ENCODE measurements at places on chromosomes 3 and 15.

DNA sequence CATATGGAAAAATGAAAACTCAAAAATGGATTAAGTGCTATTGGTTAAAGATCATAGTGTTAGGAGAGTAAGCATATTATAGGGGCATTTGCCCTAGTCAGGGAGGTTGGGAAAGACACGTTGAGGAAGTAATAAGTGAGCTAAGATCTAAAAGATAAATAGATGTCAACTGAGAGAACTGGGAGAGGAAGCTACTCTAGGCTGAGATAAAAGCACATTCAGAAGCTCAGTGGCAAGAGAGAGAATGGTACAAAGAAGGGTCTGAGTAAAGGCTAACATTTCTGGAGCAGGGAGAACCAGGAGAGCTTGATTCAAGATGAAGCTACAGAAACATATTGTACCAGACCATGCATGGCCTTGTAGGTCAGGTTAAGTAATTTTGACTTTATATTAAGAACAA lies 63.9 kb downstream of the TRPC1 start:
- no peak for DNase-seq

DNA sequence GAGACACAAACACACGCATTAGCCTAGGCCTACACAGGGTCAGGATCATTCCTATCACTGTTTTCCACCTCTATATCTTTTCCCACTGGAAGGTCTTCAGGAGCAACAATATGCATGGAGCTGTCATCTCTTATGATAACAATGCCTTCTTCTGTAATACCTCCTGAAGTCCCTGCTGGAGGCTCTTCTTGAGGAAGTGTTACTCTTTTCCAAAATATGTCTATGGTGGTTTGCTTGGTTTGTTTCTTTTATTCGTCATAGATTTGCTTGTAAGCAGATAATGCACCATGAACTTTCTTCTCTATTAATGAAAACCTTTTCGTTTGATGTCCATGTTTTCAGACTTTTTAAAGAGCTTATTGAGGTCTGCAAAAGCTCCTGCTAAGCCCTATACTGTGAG lies 109.3 kb downstream of the GMPS start:
- no peak for DNase-seq

GRCh38 chr3:127682561-127682960 lies 9.8 kb downstream of the ABTB1 start:
- no peak for DNase-seq

- no peak for DNase-seq
Observed at GRCh38 chr3:102353148-102353547, 81.7 kb upstream of the ZPLD1 start.
